ENCODE measurements at places on chromosomes 6 and 20.

DNA sequence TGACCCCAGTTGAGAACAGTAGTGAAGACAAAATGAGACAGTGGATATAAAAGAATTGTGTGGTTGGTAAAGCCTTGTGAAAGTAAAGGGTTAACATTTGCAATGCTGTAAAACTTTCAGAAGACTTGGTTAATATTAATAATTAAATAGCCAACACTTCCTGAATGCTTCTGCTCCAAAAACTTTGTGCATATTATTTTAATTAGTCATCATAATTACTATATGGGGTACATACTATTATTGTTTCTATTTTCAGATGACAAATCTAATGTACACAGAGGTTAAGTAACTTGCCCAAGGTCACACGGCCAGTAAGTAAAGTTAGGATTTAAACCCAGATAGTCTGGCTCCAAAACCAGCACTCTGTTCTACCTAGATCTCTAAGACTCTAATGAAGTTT is 291.3 kb downstream of the OGFRL1 start:
- no peak for DNase-seq

GRCh38 chr6:39518221-39518620 is 195.7 kb upstream of the KCNK16 start:
- DNase-seq, result no peak

- no peak for DNase-seq
These were observed 17.7 kb upstream of the THBS2 start for GRCh38 chr6:169271158-169271876.

GRCh38 chr6:11475016-11475415 is 62.5 kb upstream of the TMEM170B start:
- no peak for DNase-seq

- no peak for DNase-seq
These were observed 54.5 kb downstream of the RIPOR3 start for GRCh38 chr20:50636601-50637540.

DNA sequence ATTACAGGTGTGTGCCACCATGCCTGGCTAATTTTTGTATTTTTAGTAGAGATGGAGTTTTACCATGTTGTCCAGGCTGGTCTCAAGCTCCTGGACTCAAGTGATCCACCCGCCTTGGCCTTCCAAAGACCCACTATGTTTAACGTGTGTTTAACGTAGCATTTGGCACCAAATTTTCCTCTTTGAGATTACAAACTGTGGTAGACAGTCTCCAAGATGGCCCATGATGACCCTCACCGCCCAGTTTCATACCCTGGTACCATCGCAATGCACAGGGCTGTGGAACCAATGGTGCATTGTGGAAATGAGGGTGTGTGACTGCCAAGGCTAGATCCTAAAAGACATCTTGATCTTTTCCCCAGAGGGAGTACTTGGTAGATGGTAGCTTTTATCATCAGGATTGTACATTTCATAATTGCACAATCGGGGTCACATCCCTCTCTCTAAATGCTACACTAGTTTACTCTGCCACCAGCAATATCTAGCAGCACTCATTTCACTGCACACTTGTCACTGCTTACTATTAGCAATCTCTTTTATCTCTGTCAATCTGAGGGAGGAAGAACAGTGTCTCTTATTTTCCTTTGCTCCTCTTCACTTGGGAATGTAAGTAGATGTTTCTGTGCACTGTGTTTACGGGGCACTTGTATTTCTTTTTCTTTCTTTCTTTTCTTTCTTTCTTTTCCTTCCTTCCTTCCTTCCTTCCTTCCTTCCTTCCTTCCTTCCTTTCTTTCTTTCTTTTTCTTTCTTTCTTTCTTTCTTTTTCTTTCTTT is 96.9 kb downstream of the NOL4L start:
- DNase-seq, result no peak

DNA sequence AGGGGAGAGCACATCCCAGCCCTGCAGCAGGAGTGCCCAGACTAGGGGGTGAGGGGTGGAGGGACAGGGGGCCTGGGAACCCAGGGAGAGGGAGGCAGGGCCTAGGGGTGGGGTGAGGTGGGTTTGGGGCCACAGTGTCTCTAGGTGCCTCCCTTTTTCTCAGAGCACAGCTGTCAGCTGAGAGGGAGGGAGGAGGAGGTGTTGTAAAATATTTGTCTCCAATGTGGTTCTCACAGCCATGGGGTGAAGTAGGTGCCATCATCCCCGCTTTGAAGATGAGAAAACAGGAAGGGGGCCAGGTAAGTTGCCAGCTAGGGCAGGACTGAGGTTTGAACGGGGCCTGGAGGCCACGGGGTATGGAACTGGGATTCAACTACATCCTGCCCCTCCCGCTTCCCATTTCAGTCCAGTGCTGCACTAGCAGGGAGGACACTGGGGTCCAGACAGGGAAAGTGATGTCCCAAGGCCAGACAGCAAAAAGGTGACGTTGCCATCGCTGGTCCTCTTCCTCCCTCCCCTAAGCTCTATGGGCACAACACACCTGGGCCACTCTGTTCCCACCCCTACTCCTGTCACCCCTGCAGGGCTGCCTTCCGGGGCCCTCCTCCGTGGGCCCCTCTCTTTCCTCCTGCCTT is 20.3 kb downstream of the PACSIN1 start:
- DNase-seq, result no peak

DNA sequence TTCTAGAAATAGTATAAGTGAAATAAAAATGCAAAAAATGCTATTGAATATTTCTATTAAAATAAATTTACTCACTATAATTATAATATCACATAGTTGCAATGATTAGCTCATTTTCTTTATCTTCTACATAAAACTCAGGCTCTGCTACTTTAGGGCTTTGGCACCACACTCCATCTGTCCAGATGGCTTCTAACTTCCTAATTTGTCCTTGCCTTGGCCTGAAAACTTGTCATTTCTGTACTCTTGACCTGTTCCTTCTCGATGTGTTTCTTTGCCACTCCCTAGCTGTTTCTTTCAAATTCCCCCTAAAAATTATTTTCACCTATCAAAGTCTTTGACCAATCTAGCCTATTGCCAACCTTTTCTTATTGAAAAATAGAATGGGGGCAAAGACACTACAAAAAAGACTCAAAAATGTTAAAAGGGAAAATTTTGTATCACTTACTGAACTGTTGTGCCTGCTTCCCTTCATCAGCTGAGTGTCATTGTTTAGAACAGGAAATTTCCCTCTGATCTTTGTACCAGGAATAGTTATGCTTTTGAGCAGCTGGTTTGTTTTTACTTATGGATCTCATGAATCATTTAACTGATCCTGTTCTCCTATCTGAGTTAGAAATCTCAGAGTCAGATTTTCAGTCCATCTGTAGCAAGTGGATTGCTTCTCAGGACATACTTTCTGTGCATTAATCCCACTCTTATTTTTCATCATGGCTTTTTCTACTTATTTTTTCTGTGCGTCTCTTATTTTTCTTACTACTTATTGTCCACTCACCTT is 279.2 kb upstream of the CNR1 start:
- DNase-seq, result no peak

DNA sequence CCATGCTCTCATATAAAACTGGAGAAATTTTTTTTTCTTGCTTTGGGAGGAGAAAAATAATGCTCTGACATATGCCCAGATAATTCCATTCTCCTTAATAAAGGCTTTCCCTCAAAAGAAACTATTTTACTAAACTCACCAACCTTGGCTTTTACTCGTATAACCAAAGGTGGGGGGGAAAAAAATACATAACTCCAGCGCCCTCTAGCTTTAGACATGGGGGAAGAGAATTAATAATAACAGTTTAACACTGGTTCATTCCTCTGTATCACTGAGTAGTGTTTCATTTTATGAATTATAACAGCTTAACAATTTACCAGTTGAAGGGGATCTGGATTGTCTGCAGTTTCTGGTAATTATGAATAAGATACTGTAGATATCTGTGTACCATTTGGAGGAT is 1226.1 kb downstream of the GRIK2 start:
- no peak for DNase-seq

- no peak for DNase-seq
These were observed 37.4 kb upstream of the SLC9A8 start for GRCh38 chr20:49775229-49775693.

- DNase-seq, result no peak
These were observed 57.6 kb downstream of the ZNF831 start for GRCh38 chr20:59221049-59221706.

DNA sequence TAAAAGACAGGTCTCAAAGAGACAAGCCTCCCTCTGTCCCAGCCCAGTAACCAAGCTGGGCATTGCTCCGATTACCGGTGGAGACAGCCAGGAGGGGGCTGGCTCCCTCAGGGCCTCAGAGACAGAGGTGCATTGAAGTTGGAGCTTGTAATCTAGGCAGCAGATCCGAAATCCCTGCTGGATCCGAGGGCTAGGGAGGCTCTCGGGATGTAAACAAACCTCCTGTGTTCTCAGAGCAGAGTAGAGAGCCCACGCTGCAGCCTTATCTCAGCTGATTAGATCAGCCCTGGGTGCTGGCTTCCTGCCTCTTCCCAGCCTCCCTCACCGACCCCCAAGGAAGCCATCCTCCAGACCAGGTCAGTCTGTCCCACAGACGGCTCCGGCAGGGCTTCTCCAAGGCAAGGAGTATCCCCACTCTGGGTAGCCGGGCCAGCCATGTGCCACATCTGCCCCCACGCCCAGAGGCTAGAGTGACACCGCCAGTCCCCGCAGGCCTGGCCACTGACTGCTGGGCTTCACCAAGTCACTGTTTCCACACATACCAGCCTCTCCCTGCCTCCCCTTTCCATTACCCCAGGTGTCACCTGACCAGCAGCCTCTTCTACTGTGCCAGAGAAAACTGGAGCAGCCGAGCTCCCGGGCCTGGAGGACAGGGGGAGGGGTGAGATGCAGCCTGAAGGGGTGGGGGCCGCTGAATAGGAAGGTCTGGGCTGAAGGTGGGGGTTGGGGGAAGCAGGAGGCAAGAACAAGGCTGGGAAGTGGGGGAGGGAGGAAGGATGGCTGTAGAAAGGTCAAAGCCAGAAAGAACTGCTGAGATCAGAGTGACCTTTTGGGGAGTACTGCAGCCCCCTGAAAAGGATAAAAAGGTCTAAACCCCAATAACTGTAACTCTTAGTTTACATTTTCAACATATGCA is 6.0 kb downstream of the SDC4 start:
- no peak for DNase-seq

GRCh38 chr20:34574426-34574825 is 15.9 kb downstream of the MAP1LC3A start:
- no peak for DNase-seq

DNA sequence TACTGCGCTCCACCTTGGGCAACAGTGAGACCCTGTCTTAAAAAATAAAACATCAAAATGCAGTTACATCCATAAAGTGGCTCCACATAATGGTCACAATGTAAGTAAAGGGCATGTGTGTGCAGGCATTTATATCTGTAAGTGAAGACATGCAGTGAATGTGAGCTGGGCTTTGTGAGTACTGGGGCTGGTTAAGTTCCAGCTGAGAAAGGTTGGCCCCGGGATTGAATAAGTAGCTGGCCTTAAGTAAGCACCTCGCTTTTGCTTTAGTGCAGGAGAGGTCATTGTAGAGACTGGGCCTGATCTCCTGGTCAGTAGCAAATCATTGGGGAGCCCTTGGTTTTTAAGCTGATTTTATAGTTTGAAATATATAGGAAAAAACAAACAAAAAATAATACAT is 8.0 kb downstream of the QKI start:
- no peak for DNase-seq

DNA sequence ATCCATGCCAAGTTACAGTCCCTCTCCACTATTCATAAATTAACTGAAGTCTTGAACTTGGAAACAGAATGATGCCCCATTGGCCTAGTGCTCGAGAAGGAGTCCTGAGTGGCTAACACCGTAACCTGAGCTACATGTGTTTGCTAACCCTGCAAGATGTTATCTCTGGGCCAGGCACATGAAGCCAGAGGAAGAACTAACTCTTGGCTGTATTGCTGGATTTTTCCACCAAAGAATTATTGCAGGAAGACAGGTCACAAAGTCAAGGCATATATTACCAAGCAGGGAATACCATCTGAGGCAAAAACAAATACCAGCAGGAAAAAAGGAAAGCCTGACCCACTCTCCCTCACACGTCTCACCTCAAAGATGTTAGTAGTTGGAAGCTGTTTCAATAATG is 148.9 kb upstream of the PHACTR1 start:
- DNase-seq, result no peak

DNA sequence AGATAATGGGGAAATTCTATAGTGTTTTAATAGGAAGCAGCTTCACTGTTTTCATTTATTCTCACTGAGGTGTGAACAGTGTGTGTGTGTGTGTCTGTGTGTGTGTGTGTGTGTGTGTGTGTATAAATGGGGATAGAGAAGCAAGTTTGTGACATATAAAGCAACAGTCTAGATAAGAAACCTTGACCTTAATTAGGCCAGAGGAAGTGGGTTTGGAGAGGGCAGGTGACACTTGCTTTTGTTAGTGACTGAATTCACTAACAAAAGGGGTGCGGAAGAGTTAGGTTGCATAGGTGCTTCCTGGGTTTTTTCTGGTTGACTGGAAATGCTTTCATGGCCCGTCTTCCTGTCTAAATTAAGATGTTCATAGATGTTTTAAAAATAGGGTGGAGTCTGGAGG is 515.7 kb upstream of the FLRT3 start:
- no peak for DNase-seq

- DNase-seq, result no peak
These were observed 14.0 kb downstream of the APMAP start for GRCh38 chr20:24978513-24978912.

DNA sequence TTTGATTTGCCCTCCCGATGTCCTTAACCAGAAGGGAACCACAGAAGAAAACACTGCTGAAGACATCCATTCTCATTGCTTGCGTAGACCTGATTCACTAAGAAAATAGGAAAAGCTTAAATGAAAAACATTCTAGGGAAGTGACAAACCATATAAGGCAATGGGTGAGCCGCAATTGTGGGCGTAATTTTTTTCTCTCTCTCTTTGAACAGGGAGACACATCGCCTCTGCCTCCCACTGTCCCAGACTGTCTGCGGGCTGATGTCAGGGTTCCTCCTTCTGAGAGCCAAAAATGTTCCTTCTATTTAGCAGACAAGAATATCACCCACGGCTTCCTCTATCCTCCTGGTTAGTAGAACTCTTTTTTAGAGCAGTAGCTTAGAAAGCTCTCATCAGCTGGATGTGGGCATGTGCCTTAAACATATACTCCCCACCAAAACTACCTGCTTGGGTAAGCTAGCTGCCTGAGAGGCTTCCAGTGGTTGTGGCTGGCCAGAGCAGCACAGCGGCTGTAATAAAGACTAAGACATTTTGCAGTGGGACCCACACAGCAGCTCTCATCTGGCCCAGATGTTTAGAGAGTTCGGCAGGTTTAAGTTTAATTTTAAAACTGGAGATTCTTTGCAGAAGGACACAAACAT is 22.7 kb upstream of the CTAGE9 start:
- DNase-seq, result no peak
